Erythroblast (primary cell): ENCODE measurements at places on chromosomes 13 and 19.

DNA sequence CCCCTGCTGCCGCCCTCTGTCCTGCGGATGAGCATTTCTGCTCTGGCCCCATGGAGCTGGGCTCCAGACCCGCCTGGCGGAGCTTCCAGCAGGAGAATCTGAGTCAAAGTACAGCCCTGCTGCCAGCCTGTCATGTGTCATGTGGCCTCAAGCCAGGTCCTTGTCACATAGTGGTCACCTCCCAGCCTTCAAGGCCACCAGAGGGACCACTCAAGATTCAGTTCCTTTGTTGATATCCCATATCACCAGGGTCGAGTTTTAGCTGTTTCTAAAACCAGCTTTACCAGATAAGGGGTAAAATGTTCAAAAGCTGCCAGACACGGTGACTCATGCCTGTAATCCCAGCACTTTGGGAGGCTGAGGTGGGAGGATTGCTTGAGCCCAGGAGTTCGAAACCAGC is 13.4 kb downstream of the THOP1 start:
- peak; percentile 57 for DNase-seq

DNA sequence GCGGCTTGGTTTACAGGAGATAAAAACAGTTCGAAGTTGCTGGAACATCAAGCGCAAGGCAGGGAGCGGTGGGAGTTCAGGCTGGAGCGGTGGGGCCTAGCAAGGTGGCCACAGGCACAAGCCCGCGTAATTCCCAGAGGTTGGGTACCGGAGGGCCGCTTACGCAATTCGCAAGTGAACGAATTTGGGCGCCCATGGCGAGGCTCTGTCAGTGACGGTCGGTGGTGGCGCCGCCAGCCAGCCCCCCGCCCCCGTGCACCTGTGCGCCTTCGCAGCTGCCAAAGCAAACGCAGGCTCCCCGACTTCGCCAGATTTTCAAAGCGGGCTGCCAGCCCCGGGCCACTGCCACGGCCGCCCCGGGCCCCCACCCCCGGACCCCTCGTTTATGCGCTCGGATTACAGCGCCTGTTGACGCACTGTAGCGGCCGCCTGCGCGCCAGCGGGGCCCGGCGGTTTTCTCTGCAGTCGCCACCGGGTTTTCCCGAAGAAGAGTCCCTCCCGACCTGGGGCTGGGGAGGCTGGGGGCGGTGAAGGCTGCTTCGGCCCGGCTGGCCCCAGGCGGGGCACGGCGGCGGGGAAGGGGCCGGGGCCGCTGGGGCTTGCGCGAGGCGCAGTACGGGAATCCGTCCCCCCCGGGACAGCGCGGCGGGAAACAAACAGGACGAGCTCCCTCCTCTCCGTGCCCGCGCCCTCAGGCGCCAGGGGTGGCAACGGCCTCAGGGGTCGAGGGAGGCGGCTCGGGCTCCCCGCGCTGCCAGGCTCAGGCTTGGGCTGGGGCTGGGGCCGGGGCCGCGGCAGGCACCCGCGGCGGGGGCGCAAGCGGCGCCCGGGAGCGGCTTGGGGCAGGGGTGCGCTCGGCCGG is 709 bp downstream of the N4BP2L1 start:
- DNase-seq: peak; percentile 68

- peak; percentile 58 for DNase-seq
Measured at GRCh38 chr13:50149932-50150331, 134.7 kb downstream of the KCNRG start.

DNA sequence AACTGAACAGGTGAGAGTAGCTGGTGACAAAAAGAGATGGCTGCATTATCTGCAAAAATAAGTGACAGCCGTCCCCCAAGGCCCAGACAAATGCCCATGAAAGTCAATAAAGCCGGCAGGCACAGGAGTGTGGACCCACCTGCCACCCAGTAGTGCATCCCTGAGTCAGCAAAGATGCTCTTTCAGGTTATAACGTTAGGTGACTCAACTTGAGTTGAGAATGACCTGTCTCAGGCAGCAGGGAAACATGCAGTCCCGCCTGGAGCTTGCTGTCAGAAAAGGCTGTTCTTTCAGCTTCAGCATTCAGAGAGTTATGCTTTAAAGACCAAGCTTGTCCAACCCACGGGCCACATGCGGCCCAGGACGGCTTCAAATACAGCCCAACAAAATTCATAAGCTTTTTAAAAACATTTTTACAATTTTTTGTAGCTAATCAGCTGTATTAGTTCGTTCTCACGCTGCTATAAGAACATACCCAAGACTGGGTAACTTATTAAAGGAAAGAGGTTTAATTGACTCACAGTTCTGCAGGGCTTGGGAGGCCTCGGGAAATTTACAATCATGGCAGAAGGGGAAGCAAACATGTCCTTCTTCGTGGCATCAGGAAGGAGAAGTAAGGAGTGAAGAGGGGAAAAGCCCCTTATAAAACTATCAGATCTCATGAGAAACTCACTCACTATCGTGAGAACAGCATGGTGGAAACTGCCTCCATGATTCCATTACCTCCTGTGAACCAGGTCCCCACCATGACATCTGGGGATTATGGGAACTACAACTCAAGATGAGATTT is 110.4 kb downstream of the RAB20 start:
- no peak for DNase-seq

- no peak for DNase-seq
Measured at GRCh38 chr19:4063369-4064148, 3.1 kb downstream of the ZBTB7A start.

DNA sequence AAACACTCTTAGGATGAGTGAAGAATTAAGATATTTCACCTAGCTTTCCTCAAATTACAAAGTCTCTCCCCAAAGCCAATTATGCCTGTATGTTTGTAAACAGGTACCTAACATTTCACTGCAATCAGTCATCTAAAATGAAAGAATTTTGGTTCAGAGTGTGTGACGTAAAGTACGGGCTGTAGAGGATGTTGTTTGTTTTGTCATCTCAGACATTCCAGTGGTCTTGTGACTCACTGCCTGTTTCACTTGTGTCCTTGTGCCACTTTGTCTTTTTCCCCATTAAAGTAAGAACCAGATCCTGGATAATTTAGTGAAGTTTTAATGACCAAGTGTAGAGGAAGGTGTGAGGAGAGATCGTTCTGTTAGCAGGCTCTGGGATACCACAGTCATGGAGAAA is 28.6 kb upstream of the EID2 start:
- DNase-seq: no peak

DNA sequence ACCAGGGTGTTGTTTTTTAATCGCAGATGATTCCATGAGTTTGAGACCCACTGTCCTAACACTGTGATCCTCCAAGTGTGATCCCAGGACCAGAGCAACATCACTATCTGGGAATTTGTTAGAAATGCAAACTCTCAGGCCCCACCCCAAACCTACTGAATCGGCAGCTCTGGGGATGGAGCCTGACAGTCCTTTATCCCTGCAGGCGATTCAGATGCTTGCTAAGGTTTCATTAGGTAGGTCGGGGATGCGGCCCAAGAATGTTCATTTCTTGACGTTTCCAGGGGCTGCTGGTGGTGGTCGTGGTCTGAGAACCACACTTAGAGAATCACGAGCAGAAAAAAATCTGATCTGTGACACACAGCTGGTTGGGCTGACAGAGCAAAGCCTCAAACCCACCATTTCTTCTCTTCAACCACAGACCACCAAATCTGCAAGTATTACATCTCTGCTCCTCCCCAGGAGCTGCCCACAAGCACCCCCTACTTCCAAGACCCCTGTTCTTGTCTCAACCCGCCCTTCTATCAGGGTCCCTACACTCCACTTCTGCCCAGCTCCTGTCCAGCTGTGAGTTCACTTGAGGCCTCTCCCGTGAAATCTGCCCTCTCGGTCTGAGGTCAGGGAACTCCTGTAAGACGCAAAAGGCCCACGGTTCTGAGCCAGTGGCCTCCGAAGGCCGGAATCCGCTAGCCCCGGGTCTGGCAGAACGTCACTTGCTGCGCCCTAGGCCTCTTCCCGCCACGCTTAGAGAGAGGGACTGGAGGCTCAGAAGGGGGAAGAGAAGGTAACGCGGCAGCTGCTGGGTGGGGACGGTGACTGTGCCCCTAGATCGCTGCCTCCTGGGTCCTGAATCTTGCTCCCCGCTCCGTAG is 1.1 kb upstream of the FARP1 start:
- DNase-seq: peak; percentile 19

DNA sequence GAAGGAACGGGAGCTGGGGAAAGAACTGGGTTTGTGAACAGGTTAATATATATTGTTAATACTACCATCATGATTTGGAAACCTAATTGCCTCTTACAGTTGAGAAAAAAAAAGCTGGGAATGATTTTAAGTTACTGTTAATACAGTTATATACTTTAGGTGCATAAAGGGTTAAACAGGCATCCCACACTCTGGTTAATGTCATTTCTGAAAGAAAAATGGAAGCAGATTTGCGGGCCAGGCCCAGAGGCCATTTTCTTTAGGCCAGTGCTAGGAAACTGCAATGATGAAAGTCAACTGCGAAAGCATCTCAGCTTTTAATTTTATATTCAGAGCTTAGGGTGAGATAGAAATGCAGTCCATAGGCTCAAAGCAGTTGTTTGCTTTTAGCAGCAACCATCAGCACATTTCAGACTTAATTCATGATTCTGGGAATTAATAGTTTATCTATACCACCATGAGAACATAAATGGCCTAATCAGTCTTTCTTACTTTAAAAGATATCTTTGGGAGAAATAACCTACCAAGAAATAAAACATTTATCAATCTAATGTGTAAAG is 592.8 kb downstream of the GPC6 start:
- no peak for DNase-seq

- no peak for DNase-seq
Measured at GRCh38 chr13:85640727-85641126, 158.5 kb downstream of the SLITRK6 start.

DNA sequence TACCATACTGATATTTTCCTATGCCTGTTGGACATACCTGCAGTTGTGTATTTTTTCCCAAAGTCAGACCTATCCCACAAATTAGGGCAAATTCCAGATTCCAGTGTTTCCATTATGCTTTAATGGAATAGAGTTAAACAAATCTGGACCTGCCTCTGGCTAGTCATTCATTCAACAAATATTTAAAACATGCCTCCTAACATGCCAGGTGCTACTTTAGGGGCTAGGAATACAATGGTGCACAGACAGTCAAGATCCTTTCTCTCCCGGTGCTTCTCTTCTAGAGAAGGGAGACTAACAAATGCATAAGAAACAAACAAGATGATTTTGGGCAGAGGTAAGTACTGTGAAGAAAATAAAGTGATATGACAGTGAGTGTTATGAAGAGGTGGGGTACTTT is 7.5 kb upstream of the WDFY2 start:
- no peak for DNase-seq

- DNase-seq: peak; percentile 82
Measured at GRCh38 chr19:40613690-40614621, 12.8 kb downstream of the LTBP4 start.

DNA sequence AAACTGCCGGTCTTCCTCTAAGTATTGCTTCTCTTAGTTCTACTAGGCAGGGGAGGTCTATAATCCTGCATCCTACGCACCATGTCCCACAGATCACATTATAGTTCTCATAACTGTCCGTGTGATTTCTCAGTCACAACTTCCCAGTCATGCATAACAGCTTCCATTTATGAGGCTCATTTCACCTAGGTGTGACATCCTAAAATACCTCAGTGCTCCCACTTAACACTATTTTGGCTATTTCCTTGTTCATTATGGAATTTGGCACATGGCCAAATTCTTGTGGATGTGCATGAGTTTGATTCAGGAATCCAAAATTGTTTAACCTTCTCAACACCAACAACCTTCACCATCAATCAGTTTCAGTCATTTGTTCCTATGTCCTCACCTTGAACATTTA is 989.9 kb downstream of the OLFM4 start:
- DNase-seq: no peak

DNA sequence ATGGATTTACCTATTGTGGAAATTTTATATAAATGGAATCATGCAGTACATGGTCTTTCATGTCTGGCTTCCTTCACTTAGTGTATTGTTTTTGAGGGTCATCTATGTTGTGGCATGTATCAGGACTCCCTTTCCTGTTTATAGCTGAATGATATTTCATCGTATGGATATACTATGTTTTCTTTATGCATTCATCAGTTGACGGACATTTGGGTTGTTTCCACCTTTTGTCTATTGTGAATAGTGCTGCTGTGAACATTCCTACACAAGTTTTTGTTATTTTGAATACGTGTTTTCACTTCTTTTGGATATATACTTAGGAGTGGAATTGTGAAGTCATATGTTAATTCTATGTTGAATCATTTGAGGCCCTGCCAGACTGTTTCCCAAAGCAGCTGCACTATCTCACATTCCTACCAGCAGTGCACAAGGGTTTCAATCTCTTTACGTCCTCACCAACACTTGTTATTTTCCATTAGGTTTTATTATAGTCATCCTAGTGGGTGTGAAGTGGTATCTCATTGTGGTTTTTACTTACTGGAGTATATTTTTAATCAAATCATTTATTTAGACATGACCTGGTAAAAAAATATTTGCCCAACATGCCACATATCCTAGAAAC is 262.7 kb downstream of the DLEU7 start:
- DNase-seq: no peak

GRCh38 chr13:26017196-26017921 is 34.5 kb downstream of the SHISA2 start:
- DNase-seq: no peak

- DNase-seq: no peak
Measured at GRCh38 chr13:69657676-69658075, 449.9 kb upstream of the ATXN8OS start.

DNA sequence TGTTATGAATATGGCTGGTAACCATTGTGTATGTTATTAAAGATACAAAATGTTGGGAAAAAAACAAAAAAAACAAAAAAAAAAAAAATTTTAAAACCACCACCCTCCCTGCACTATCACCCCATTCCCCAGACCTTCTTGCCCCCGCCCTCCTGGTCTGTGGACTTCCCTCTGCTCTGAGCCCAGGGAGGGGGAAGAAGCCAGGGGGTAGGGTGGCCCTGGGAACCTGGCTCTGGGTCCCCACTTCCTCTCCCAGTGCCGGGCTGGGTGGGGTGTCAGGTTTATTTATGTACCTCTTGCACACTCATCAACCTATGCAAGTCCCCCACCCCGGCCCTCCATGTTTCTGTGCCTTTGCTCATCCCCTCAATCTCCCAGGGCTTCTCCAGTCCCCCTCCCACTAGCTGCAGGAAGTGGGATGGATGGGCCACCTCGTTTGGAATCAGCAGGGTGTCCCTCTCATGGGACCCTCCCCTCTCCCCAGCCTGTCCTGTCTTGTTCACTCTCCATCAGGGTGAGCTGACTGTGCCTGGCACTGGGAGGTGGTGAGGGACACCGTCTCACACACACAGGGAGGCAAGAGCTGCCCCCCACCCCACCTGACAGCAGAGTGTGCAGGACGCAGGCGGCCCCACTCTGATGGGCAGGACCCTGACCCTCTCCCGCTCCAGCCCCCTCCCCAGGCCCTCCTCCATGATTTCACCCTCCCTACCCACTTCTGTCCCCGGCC is 5.9 kb downstream of the PAF1 start:
- no peak for DNase-seq

GRCh38 chr13:43258771-43259170 is 235.4 kb downstream of the DNAJC15 start:
- DNase-seq: no peak

DNA sequence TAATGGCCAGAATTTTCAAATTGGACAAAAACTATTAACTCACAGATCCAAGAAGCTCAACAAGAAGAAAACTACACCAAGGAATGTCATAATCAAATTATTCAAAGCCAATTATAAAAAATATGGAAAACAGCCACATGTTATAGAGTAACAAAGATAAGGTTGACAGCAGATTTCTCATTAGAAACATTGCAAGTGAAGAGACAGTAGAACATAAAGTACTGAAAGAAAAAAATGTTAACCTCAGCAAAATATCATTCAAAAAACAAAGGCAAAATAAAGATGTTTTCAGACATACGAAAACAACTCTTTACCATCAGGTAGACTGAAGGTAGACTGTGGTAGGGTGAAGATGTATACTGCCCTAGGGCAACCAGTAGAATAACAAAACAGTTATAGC is 83.4 kb downstream of the KCNRG start:
- no peak for DNase-seq

GRCh38 chr19:1648459-1648849 is 4.0 kb downstream of the TCF3 start:
- no peak for DNase-seq
